ENCODE measurements at places on chromosomes 16 and 17.

- no peak for DNase-seq
Observed at GRCh38 chr16:56748826-56749225, 18.9 kb downstream of the NUP93 start.

GRCh38 chr17:50558941-50559614 lies 1.4 kb upstream of the CACNA1G start:
- no peak for DNase-seq

DNA sequence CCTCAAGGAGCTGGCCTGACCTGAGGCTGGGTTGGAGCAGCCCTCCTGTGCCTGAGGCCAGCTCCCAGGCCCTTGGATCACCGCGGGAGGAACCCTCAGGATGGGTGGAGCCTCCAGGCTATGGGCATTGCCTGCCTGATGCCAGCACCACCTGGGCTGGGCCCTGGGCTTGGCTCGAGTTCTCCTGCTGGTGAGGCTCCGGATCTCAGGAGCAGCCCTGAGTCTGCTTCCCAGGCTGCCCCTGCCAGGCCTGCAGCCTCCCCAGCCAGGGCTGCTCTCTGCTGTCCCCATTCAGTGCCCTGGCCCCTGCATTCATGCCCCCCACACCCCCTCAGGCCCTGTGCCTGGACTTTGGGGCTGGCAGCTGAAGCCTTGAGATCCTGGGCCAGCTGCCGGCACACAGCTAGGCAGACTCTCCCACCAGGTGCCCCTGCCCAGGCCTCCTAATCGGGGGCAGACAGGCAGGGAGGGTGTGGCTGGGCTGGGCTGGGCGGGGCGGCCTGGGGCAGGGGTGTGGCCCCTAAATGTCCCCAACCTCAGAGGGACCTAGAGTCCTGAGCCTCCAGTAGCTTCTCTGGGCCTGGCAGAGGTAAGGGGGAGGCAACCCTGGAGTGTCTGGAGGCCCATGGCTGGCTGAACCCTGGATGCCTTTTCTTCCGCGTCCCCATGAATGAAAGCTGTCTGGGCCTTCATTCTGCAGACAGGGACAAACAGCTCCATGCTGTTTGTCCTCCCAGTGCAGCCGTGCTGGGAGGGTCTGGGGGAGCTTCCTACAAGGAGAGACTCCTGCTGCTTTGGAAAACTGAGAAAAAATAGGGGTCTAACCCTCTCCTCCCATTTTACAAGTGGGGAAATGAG lies 1.1 kb upstream of the PIGQ start:
- DNase-seq, result no peak

GRCh38 chr17:61487989-61488595 lies 35.9 kb downstream of the TBX4 start:
- no peak for DNase-seq

DNA sequence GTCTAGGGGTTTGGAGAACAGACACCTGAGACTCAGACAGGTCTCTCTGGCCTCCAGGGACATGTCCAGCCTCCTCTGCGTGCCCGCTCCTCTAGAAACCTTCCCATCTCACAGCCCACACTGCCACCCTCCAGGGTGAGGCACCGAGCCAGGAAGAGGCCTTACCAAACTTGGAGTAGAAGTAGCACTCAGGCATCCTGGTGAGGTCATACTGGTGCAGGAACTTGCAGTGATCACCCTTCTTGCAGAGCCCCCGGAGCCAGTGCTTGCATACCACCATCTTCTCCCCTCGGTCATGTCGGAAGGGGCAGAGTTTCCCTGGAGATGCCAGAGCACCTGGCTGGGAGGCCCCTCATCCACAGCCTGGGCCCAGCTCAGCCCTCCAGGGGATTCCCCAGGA lies 4.2 kb downstream of the CPSF4L start:
- no peak for DNase-seq

- DNase-seq, result no peak
Observed at GRCh38 chr17:31495022-31495885, 103.8 kb downstream of the RAB11FIP4 start.

DNA sequence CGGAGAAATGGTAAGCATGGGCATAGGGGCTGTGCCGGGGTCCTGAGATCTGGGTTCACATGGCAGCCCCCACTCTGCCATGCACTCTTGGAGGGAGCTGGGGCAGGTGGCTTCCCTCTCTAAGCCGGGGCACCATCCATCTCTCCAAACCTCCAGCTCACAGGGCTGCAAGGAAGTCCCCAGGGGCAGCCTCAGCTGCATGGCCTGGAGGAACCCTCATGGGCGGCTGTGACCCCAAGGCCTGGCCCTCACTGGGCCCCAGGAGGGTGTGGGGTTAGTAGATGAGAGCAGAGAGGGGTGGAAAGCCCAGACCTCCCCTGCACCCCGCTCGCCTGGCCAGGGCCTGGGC lies 2.6 kb downstream of the CTRB2 start:
- no peak for DNase-seq

- no peak for DNase-seq
Observed at GRCh38 chr16:66170989-66171388, 195.5 kb upstream of the CDH5 start.

GRCh38 chr17:7982666-7983065 lies 19.7 kb upstream of the GUCY2D start:
- no peak for DNase-seq

DNA sequence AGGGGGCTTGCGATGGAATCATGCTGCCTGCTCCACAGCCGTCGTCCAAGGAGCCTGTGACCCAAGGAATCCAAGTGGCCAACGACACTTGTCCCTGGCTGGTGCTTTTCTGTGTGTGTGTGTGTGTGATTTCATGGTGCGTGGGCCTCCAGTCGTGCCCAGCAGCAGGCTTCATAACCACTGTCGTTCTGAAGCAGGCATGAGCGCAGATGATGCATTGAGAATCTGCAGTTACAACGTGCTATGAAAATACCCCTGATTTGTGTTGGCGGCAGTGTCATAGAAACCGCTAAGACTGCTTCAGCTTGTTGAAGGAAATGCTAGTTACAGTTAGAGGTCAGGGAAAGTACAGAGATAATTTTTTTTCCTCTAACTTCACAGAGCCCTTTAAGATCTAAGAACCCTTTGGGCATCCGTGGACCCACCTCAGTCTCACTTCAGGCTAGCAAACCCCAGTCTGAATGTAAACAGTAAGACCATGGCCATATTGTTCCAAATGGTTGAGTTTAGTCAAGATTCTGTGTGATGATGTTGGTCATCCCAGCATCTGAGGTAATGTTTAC lies 15.6 kb downstream of the C16orf90 start:
- no peak for DNase-seq

GRCh38 chr17:8520981-8521380 lies 85.3 kb downstream of the NDEL1 start:
- no peak for DNase-seq

DNA sequence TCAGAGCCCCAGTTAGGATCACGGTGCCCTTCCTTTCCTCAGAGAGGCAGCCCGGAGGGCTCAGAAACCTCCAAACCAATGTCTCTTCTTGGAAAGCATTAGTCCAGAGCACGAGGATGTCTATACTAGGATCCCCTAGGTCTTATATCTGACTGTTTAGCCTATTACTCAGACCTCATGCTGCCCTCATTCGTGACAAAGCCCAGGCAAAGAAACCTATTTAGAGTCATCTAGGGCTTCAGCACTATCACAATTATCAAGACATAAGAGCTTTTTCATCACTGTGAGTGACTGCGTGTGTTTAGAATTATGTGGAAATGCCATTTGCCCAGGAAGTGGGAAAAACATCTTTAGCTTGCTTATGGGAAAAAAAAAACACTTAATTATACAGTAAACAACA lies 159.8 kb upstream of the NOL11 start:
- DNase-seq, result no peak

DNA sequence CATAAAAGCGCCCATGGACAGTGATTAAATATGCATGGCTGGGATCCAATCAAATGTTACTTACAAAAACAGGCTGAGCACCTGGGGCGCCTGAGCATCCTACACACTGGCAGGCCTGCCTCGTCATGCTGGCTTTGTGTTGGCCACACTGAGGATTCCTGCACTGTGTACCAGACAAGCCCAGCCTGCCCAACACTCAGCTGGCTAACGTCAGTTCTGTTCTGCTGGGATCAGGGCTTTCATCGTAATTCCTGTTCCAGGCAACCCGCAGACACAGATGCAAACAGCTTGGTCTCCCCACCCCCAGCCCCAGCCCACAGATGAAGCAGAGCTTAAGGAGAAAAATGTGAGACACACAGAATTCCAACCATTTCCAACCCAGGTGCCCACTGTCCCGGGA lies 30.7 kb downstream of the PIMREG start:
- DNase-seq, result no peak

DNA sequence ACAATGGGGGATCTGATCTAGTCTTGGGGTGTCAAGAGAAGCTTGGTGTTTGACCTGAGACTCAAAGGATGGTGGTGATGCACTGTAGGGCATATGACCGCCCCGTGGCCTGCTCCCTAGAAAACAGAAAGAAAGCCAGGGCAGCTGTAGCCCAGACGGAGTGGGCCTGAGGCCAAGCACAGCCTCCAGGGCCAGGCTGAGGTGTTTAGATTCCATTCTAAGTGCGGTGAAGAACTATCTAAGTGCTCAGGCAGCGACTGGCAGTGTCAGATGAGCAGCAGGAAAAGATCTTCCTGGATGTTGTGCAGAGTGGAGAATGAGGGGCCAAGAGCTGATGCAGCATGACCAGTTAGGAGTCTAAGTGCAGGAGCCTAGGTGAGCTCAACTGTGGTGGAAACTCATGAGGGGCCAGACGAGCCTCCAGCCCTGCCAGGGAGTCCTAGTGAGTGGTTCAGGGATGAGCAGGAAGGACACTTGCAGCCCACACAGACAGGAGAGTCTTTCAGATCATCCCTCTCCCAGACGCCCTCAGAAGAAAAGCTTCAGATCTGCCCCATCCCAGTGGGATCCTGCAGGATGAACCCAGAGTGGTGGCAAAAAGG lies 314.2 kb upstream of the CCL2 start:
- DNase-seq, result no peak

- DNase-seq, result no peak
Observed at GRCh38 chr16:56436258-56436657, 10.9 kb upstream of the AMFR start.

DNA sequence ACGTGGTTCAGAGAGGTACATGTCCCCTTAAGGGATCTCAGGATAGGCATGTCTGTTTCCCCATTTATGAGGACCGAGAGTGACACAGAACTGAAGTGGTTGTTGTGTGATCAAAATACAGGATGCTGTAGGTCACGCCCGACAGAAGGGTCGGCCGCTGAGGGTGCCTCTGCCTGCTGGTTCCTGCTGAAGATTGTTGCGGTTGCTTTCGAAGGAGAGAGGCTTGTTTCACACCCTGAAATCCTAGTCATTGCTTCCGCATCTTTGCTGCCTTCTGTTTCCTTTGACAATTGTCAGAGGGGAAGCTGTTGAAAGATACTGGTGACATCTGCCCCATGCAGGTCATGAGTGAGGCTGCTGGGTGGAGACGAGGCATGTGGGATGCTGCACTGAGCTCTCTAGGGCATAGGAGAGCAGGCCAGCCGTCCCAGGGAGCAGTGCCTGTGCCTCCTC lies 3.8 kb upstream of the NAT9 start:
- DNase-seq, result peak; percentile 21

- DNase-seq, result no peak
Observed at GRCh38 chr17:5241861-5242671, 7.4 kb upstream of the SCIMP start.

DNA sequence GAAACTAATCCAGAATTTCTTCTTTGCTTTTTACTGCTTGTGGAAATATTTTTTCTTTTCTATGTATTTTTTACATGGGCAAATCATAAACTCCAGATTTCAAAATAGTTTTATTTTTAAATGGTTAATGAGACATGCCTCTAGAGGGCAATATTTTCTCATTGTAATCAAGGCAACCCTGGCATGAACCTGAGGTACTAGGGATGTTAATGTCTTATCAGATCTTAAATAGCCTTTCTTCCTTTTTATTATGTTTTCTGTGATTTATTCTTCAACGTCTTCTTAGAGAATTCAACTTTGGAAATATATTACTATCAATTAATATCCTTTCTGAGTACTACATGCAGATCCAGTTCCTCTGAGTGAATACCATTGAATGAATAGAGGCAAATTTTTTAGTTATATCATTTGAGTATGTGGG lies 324.7 kb downstream of the BCAS3 start:
- no peak for DNase-seq

DNA sequence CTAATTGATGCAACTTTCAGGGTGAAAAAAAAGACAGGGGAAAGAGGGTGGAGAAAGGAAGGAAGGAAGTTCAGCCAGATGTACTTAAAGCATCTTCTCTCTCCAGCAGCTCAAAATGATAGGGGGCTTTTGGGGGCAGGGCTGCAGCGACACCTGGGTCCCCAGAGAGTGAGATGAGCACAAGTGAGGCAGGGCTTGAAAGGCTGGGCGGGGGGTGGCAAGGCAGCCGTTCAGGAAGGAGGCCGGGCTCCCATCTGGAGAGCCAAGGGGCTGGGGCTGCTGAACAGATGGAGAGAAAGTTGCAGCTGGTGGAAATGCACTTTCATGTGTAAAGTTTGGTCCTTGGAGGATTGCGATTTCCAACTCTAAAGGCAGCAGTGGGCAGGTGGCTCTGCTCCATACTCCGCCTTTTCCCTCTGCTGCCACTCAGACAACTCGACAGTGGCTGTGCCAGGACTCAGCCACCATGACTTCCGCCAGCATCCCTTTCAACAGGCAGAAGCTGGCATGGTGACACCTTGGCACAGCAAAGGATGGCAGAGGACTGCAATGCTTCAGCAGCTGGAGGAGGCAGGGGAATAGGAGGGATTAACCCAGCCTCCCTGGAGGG lies 7.7 kb downstream of the SLC35B1 start:
- DNase-seq, result no peak

DNA sequence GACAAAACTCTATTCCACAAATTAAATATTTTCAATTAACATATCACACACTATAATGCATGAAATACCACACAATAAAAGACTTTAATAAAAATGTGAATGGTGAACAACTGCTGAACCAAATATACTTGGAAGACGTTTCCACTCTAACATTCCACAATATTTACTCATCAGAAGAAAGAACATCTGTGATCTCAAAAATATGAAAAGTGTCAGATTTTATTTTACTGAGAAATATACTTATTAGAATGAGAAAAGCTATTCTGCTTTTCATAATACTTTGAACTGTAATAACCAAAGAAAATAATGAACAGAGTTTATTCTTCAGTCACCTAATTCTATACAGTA lies 181.8 kb upstream of the AXIN2 start:
- no peak for DNase-seq

DNA sequence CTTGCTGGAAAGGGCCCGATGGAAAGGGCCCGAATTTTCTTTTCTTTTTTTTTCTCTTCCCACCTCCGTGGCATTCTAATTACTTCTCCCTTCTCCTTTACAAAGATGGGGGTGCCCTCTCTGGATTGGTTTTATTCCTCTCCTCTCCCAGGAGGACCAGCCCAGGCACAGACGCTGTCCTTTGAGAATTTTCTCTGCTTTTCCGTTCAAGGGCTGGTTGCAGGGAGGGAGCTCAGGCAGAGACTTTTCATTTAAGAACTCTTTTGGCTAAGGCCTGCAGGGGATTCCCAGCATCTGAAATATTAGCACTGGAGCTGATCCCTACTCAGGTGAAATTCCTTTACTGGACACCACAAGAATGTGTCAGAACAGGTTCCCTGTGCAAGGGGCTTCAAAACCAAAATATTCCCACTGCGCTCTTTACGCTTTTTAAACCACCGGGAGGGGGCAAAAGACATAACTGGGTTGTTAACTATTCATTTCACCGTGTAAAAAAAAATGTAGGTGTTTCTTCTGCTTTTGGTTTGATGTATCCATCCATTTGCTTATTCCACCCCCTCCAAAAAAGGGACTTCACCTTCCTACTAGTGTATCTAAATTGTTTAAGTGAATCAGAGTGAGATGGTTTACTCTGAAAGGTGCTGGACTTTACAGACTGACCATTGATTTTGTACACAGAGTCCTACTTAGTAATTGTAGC lies 1.4 kb downstream of the NFAT5 start:
- no peak for DNase-seq

- no peak for DNase-seq
Observed at GRCh38 chr16:47779201-47780016, 318.3 kb downstream of the PHKB start.

GRCh38 chr17:61444831-61445230 lies 7.4 kb upstream of the TBX4 start:
- DNase-seq, result no peak

All from stimulated activated CD8-positive, alpha-beta memory T cell treated with anti-CD3 and anti-CD28 coated beads, Interleukin-15, amount 100 ng/mL, for 4 hours (primary cell).